ENCODE measurements at places on chromosomes 12 and 14.

DNA sequence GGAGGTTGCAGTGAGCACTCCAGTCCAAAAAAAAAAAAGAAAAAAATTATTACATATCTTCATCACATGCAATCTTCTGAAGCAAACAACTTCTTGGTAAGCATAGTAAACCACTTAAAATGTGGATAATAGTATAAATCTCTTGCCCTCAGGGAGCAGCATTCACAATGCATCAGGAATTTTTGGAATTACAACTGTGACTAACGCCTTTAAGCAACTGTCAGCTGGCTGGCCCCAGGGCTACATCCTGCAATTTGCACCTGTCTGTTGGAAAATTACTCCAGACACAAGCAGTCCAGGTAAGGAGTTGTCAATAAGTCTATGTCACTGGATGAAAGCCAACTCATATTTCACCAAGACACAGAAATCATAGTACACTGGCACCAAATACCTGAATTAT is 5.5 kb upstream of the SLC7A7 start:
- no peak for DNase-seq

DNA sequence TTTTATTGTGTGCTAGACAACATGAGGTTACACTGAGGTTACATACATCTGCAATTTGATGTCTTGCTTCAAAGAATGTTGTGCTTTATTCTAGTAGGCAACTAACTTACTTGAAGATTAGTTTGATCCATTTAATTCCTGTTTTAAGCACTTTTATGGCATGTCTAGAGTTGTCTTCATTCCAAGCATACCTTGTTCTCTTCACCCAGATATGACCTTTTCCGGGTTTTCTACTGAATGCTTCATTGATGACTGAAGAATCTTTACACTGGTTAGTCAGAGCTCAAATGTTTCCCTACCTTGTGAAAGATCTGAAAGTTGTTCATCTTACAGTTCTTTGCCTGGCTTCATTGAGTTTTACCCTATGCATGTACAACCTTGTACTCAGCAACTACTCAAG is 274.0 kb upstream of the KITLG start:
- DNase-seq: no peak

DNA sequence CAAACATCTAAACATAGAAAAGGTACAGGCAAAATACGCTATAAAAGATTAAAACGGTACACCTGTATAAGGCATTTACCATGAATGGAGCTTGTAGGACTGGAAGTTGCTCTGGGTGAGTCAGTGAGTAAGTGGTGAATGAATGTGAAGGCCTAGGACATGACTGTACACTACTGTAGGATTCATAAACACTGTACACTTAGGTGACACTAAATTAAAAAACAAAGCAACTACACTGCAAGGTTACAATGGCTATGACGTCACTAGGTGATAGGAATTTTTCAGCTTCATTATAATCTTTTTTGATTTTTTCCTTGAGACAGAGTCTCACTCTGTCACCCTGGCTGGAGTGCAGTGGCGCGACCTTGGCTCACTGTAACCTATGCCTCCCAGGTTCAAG is 269.2 kb downstream of the KSR2 start:
- DNase-seq: no peak

DNA sequence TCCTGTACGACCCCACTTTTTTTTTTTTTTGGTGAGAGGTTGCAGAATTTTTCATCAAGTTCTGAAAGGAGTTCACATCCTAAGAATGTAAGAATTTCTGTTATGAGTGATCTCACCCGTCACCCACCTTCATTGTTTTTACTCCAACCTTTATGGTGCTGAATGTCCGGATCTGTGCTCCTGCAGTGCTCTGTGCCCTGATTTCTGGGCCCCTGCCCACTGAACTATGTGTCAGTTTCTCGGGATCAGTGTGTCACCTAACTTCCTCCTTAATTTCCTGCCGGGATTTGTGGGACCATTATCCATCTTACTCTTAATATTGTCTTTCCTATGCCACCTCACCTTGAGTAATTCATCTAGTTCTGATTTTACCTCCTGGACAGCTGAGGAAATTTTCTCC is 11.6 kb downstream of the RASSF8 start:
- no peak for DNase-seq

- DNase-seq: no peak
Measured at GRCh38 chr12:130115646-130116045, 46.6 kb upstream of the FZD10 start.

DNA sequence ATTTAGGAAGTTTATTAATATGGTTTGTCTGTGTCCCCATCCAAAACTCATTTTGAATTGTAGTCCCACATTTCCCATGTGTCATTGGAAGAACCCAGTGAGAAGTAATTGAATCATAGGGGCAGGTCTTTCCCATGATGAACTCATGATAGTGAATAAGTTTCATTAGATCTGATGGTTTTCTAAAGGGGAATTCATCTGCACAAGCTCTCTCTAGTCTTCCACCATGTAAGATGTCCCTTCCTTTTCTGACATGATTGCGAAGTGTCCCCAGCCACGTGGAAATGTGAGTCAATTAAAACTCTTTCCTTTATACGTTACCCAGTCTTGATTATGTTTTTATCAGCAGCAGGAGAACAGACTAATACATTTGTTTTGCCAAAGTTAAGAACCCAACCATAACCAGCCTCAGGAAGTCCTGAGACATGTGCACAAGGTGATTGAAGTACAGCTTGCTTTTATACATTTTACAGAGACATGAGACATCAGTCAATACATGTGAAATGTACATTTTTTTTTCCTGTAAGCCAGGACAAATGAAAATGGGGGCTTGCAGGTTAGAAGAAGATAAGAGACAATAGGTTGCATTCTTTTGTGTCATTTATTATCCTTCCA is 1136.7 kb downstream of the TMEM121 start:
- no peak for DNase-seq

DNA sequence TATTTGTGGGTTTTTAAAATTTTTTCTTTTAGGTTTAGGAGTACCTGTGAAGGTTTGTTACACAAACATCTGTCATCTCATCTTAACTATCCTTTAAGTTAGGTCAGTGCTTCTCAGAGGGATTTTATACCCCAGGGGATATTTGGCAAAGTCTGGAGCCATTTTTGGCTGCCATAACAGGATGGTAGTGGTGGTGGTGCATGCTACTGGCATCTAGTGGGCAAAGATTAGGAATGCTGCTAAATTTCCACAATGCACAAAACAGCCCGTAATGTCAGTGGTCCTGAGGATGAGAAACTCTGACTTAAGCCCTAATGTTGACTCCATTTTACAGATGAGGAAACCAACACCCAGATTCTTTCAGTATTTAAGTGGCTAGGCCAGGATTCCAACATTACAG is 85.2 kb upstream of the MYF6 start:
- no peak for DNase-seq

GRCh38 chr12:85527192-85527591 is 247.2 kb downstream of the ALX1 start:
- DNase-seq: no peak

DNA sequence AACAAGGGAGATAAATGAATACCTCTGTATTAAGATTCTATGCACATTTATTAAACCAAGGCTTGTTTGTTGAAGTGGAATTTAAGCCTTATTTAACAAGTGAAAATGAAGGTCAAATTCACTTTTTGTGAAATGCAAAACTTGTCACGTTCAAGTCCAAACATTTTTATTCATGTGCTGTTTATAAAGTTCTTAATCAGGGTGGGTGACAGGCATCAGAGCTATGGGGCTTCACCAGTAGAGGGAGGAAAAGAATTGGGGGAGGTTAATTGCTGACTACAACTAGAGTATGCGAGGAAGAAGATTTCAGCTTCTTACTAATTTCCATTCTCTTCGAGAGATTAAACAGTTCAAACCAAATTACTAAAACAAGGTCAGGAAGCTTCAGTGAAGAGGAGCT is 9.7 kb downstream of the MOK start:
- DNase-seq: no peak

DNA sequence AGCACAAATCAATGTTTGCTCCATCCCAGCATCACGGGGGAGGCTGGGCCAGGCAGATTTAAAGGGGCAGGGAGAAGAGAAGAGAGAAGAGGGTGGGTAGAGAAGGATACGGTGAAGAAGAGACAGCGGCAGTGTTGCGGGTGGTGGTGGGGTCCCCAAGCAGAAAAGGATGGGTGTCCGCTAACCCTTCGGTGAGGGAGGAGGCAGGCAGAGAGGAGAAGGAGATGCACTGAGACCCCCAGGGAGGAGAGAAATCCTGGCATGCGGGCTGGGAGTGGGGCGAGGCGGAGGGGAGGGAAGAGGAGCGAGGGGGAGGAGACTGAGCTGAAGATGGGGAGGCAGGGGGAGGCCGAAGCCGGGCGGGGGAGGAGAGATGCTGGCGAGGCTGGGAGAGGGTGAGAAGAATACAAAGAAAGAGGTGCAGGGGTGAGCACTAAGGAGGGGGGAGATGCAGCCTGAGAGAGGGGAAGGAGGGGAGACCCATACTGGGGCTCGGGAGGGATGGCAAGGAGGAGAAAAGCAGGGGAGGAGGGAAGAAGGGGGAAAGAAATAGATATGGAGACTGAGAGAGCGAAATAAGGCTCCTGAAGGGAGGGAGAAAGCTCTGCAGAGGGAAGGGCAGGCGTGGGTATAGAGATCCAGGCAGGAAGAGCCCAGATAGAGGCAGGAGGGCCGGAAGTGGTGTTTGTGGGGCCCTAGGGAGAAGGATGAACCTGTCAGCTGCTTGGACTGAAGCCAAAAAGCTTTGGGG is at the start of gene JPH4:
Gene JPH4 (minus strand): TSS at position 231 of the 751 bp plus-strand sequence. CDS start 1,337 bp downstream, outside the sequence.
- no peak for DNase-seq

DNA sequence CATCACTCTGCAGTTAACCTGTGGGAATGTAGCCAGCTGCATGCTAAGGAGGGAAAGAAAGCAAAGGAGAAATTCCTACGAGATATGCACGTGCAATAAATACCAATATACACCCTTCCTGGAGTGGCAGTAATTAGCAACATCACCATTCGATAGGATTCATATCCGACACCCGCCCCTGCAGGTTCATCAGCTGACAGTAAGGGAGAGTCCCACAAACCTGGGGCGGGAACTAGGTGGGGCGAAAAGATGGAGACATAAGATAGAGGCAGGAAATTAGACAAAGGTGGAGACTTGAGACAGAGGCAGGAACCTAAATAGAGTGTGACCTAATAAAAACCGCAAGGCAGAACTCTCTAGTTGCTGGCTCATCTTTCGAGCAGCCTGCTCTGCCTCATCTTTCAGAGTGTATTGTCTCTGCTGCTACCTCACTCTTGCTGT is 51.6 kb downstream of the PLEKHG3 start:
- DNase-seq: no peak

DNA sequence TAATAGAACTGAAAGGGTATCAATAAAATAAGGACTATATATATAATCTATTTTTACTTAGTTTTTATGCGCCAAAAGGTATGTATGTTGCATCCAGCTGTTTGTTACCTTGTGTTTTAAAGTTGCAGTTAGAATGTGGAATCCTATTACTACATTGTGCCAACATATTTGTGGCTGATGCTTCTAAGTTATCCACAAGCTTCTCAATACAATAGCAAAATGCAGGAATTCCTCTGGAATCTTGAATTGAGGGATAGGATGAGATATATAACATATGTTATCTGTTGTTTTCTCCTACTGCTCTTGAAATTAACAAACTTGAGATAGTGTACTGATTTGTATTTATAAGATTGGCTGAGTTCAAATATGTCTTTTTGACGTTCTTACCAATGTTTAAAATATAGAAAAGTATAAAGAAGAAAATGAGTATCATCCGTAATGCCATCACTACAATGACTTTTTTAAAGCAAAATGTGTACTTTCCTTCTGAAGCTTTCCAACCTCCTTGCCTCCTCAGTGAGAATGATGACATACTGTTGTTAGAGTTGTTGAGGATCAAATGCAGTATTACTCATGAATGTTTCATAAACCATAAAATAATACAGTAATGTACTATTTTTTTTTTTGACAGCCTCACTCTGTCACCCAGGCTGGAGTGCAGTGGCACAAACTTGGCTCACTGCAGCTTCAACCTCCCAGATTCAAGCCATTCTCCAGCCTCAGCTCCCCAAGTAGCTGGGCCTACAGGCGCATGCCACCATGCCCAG is 6.6 kb downstream of the RAP1B start:
- no peak for DNase-seq

DNA sequence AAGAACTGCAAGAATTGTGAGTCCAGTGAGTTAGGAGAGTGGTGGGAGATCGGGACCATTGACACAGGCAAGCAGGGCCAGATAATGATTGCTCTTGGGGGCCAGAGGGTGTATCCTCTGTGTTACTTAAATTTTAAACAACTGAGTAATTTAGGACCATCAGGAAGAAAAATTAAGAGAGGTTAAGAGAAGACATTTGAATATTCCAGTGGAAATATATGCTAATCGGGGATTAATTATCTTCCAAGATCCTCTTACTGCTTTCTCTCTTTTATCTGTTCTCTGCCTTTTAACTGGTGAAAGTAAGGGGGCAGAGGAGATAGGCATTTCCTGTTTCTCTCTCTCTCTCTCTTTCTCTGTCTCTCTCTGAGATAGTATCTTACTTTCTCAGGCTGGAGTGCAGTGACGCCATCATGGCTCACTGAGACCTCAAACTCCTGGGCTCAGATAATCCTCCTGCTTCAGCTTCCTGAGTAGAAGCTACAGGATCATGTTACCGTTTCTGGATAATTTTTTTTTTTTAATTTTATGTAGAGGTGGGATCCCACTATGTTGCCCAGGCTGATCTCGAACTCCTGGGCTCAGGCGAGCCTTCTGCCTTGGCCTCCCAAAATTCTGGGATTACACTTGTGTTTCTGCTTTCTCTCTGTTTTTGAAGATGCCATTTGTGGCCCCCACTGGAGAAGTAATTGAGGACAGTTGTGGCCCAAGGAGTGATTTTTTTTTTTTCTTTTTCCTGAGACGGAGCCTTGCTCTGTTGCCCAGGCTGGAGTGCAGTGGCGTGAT is 85.1 kb downstream of the DIP2B start:
- DNase-seq: no peak

GRCh38 chr12:119181202-119181601 is 2.5 kb downstream of the HSPB8 start:
- DNase-seq: no peak

DNA sequence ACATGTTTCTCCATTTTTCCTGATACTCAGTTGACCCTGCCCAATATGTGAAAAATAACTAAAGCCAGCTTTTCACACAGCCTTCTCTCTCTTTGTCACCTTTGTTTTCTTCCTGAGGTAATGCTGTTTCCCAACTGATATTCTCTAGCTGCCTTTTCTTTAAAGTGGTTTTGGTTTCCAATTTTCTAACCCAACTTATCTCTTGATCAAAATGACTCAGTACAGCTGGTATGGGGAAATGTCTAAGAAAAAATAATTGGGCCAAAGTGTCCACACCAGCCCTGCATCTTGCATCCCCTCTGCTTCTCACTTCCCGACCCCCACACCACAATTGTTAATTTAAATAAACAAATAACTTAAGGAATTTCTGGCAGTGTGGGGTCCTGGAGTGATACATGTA is 193.8 kb downstream of the SYT1 start:
- DNase-seq: no peak

- DNase-seq: no peak
Measured at GRCh38 chr14:48398675-48399282, 723.4 kb upstream of the MDGA2 start.

- DNase-seq: no peak
Measured at GRCh38 chr14:75711105-75711795, 50.2 kb downstream of the TTLL5 start.

DNA sequence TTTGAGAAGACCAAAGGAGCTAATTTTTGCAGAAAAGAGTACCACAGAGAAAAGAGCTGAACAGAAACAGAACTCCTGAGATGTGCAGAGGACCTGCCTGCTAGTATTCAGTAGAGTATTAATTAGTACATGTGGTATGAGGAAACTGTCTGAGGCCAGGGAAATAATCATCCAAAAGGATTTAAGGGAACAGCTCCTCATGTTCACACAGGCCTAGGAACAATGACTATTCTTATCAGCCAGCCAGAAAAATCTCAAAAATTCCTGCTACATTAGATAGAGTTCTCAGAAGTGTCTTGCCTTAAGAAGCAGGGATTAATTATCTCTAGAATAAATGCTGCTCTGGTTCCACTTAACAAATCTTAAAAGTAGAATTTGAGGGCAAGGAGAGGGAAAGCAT is 36.4 kb downstream of the PKP2 start:
- no peak for DNase-seq
